Central memory CD8-positive, alpha-beta T cell (primary cell): ENCODE measurements at places on chromosomes 5 and 9.

DNA sequence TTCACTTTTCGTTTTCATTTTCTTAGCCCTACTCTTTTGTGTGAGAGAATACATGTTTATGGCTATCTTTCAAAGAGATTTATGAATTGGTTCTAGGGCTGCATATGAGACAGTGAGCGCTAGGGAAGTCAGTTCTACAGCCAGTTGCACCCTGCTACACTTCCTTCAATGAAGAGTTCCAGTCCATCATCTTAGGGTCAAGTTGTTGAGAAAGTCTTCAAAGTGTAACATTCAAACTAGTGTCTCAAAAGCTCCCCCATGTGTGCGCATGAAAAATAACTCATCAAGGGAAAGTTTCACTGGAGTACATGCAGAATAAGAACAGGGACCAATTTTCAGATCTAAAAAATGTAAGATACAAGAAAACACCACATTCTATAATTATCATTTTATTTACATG is 317.2 kb downstream of the DEPDC1B start:
- H3K4me1 ChIP-seq = no peaks in the 10 kb centered on the region
- H3K27ac ChIP-seq = no peak overlapping the region
- H3K27me3 ChIP-seq = no peaks in the 10 kb centered on the region
- no peak for DNase-seq
- H3K4me3 ChIP-seq = no peak overlapping the region
- no peaks in the 10 kb centered on the region for H3K36me3 ChIP-seq

DNA sequence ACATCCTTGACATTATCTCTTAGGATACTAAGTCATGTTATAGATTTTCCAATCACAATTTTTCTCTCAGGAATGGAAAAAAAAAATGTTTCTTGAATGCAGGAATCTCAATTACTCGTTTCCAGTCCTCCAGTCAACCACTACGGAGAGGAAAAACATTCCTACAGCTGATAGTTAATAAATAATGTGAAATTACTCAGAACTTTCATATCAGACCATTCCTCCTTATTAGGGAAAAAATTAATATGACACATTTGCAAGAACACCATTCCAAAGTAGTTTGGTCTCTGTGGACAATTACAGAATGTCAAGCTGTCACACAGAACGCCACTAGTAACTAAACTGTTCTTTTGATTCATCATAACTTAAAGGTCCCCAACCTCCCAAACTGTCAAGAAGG is 31.5 kb downstream of the MED27 start:
- H3K4me1 ChIP-seq = peaks cover 28% of the 10 kb centered on the region
- H3K27me3 ChIP-seq = no peaks in the 10 kb centered on the region
- DNase-seq = no peak
- no peak overlapping the region for H3K27ac ChIP-seq
- H3K4me3 ChIP-seq = no peak overlapping the region
- peaks cover 5% of the 10 kb centered on the region for H3K36me3 ChIP-seq

DNA sequence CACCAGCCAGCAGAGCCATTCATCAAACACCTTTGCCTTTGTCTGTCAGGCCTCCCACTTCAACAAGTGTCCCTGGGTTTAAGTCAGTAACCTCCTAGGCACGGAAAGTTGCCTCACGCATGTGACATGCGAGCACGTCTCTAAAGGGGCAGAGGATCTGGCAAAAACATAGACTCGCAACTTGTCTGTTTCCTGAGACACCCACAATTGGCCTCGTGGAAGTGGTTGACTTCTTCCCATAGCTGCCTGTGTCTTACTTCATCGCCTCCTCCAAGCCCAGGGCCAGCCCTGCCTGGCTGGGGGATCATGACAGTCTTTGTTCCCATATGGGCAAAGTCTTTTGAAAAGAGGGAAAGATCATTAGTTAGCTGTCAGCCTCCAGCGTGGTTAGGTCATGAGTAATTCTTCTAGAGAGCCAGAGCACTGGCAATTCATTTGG is 35.5 kb upstream of the GLRX start:
- no peak for DNase-seq
- H3K27me3 ChIP-seq = peaks cover 13% of the 10 kb centered on the region
- H3K4me3 ChIP-seq = no peak overlapping the region

DNA sequence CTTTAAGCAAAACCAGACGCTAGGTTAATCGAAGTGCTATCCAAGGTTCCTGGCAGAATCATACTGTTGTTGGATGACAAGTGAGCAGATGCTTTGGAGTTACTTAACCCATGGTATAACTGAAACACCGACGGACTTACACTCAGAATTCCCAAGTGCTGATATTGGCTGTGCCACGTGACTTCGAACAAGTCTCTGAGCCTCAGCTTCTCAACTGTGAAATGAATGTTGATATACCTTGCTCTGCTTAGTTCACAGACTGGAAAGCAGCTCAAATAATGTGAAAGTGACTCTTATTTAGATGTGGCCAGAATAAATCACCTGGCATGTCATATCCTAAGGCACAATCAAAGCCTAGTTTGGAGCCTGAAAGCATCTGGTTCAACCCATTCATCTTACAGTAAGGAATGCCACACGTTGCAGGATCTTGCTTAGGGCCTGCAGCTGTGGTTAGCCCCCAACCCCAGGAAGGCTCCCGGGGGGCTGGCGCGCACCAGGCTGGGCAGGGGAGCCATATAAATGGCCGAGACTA is 759 bp downstream of the GEMIN5 start:
- peaks cover 36% of the 10 kb centered on the region for H3K4me1 ChIP-seq
- no peaks in the 10 kb centered on the region for H3K27me3 ChIP-seq
- H3K27ac ChIP-seq = peak overlapping the region; percentile 80
- peaks cover 22% of the 10 kb centered on the region for H3K36me3 ChIP-seq

- no peak for DNase-seq
- H3K4me1 ChIP-seq = no peaks in the 10 kb centered on the region
- no peak overlapping the region for H3K27ac ChIP-seq
Observed at GRCh38 chr5:164053123-164053522, 547.7 kb downstream of the MAT2B start.

DNA sequence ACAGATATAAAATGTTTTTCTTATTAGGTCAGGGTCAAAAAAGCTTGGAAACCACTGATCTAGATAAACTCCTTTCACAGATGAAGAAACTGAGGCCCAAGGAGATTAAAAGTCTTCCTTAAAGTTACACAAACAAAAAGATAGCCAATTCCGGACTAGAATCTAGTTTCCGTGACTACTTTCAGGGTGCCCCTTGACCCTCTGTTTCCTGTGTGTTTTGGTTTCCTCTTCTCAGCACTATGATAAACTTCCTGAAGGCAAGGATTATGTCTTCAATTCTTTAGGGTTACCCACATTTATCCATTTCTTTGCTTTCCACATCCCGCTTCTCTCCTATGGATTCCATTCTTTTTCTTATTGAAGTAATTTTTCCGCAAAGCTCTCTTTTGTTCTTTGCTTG is 83.1 kb downstream of the ADAMTS12 start:
- H3K27me3 ChIP-seq = no peaks in the 10 kb centered on the region
- H3K4me1 ChIP-seq = no peaks in the 10 kb centered on the region
- H3K27ac ChIP-seq = no peak overlapping the region
- DNase-seq = no peak

DNA sequence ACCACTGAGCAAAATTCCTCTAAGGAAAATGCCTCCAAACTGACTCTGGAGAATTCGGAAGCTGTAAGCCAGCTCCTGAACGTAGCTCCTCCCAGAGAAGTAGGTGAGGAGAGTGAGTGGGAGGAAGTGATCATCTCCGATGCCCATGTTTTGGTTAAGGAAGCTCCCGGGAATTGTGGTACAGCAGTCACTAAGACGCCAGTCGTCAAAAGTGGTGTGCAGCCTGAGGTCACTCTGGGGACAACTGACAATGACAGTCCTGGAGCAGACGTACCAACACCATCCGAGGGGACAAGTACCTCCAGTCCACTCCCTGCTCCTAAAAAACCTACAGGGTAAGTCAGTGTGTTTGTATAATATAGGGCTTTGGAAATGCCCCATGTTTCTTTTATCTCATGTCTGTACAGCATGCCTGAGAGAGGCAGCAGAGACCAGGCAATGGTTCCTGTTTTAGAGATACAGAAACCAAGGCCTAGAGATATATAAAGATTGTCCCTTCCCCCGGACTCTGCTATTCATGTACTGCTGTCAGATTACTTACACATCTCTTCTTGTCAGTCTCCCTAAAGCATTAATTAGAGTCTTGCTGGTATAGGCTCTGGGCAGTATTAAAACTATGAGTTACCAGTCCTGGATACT is 23.9 kb downstream of the HMGXB3 start:
- no peak overlapping the region for H3K4me3 ChIP-seq
- H3K27ac ChIP-seq = no peak overlapping the region
- no peak for DNase-seq
- peaks cover 74% of the 10 kb centered on the region for H3K36me3 ChIP-seq

DNA sequence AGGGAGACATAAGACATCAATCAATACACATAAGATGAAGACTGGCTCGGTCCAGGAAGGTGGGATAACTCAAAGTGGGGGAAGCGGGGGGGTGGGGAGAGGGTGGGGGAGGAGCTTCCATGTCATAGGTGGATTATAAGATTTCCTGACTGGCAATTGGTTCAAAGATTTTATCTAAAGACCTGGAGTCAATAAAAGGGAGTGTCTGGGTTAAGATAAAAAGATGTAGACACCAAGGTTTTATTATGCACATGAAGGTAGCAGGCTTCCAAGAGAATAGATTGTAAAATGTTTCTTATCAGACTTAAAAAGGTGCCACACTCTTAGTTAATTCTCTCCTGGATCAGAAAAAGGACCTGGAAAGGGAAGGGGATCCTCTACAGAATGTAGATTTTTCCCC is 25.6 kb upstream of the OTULINL start:
- peaks cover 16% of the 10 kb centered on the region for H3K4me1 ChIP-seq
- peaks cover 43% of the 10 kb centered on the region for H3K27me3 ChIP-seq
- no peak overlapping the region for H3K27ac ChIP-seq
- no peak for DNase-seq
- H3K4me3 ChIP-seq = no peak overlapping the region
